Sciatic nerve (tissue), 2 donors: ENCODE measurements at places on chromosomes 13 and 19. TPM values are rescaled to one million over a fixed set of nuclear protein-coding genes. Genes with fewer than 3 reads are reported as not detected.

PBX4 gene
- total RNA-seq = 5.1 TPM

GRCh38 chr19:6425732-6426620 is 1.4 kb upstream of the KHSRP start:
- no peak for DNase-seq

- no peak for DNase-seq
Observed at GRCh38 chr13:29195456-29195855, 375.3 kb downstream of the MTUS2 start.

DNA sequence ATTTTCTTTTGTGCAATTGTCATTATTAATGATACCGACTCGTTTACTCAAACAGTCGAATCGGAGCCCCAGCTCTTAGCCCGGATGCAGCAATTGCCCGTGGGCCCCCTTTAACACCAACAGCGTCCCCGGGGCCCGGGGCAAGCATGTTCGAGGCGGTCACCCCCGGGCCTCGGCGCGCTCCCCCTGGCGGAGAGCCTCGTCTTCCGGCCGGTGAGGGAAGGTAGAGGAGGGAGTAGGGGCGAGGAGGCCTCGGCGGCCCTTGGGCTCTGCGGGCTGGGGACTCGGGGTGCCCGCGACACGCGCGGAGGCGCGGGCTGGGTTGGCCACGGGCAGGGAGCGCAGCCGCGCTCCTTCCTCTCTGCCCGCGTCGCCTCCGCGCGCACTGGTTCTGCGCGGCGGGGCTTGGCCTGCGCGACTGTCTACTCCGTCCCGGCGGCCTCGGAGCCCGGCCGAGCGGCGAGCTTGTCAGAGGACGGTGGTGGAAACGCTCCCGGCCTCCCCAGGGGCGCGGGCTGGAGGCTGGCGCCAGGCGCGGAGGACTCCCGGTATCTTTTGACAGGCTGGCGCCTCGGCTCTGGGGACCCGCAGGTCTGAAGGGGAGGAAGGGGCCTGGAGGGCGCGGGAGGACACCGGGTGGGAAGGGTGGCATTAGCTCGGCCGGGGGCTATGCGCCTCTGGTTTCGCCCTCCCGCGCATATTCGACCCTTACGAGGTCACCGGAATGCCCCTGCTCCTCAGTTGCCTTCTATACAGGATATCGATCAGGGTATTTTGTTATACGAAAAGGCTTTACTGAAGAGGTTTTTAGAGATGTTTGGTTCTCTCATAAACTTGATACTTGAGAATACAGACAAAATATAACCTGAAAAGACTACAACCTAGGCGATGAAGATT is 1.5 kb downstream of the BIVM start:
- DNase-seq = peak; percentile 89

GRCh38 chr13:33610438-33611120 is 207.4 kb upstream of the RFC3 start:
- DNase-seq = peak; percentile 69

- DNase-seq = no peak
Observed at GRCh38 chr13:73129023-73129422, 70.2 kb downstream of the KLF5 start.

DNA sequence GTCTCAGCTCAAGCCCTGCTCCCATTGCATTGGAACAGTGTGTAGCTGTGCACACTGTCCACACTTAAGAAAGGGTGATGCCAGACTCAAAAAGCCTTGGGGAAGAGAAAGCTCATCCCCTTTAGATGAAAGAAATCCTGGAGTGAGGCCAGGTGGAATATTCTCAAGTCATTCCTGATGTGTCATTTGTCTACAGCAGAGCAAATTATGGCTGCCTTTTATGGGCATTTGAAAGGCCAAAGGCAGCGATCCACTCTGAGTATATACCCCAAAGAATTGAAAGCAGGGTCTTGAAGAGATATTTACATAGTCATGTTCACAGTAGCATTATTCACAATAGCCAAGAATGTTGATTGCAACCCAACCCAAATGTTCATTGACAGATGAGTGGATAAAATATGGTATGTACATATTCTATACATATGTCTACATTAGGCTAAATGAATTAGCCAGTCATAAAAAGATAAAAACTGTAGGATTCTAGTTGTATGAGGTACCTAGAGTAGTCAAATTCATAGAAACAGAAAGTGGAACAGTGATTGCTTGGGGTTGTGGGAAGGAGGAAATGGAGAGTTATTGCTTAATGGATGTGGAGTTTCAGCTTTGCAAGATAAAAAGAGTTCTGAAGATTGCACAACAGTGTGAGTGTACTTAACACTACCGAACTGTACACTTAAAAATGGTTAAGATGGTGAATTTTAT is 214.9 kb downstream of the KCNRG start:
- no peak for DNase-seq

- DNase-seq = no peak
Observed at GRCh38 chr19:13629687-13630357, 123.5 kb upstream of the CACNA1A start.

GRCh38 chr19:401866-402511 is 7.0 kb downstream of the C2CD4C start:
- peak; percentile 52 for DNase-seq
